ENCODE measurements at places on chromosomes 5 and 9.
A peak's percentile ranks its signal among the peaks of the same experiment; 100 is the strongest.

- DNase-seq, result no peak
These were observed 28.7 kb upstream of the ADAMTS19 start for GRCh38 chr5:129431406-129431805.

DNA sequence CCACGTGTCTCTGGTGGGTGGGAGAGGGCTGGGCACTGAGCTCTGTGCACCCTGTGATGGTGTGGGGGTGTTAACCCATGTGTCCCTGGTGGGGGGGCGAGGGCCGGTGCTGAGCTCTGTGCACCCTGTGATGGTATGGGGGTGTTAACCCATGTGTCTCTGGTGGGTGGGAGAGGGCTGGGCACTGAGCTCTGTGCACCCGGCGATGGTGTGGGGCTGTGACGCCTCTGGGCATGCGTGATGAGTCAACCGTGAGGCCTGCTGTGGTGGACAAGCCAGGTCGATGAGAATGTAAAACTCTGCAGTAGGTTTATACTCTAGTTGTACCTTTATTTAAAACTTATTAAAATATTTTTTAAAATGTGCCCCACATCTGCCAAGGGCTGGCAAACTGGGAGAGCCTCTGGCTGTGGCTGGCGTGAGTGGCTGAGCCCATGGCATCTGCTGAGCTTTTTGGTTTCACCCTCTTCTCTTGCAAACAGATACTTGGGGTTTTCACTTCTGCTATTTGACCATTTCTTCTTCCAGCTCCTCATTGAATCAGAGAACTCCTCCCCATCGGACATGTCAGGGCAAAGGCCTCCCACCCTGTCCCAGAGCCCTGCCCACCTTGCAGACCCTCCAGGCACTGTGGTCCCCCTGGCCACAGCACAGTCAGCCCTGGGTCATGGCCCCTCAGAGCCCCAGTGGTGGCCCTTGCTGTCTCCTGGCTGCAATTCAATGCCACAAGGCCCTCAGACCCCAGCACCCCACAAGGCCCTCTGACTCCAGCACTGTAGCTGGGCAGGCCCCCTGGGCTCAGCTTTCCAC is 18.5 kb upstream of the EXOC3 start:
- peak; percentile 50 for DNase-seq

GRCh38 chr5:141623611-141624010 is 4.8 kb upstream of the DIAPH1 start:
- no peak for DNase-seq

DNA sequence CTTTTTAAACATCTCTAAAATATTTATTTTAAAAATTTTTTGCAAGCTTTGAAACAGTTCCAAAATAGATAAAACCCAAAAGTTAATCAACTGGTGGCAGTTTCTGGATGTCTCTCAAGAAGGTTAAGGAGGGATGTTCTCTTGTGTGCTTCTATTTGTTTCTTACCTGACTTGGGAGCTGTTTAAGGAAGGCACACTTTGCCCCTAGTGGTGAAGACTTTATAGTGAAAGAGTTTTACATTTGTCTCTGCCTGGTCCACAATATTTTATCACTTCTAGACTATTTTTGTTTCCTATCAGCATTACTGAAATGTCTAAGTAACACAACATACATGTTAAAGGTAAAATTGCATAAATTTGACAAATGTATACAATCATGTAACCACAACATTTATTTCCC is 552.8 kb downstream of the SEMA5A start:
- DNase-seq, result no peak

GRCh38 chr5:102790748-102791147 is 35.6 kb downstream of the PAM start:
- no peak for DNase-seq

- peak; percentile 18 for DNase-seq
These were observed 699 bp downstream of the AKNA start for GRCh38 chr9:114386886-114387679.

DNA sequence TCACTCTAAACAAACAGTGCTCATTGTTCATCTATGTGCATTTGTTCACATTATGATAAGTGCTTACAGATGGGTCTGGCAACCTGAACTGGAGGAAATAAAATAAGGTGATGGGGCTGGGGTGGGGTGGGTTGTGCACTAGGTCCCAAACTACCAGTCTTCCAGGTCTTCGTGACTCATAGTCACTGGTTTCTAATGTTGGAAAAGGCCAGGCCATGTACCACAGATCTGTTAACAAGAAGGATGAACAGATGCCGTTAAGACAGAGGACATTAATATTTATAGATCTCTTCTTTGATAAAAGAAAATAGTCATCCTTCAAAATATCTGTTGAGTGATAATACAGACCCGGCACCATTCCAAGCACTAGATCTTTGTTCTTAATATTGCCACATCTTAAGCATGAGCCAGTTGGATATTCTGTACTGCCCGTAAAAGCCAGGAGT is 71.4 kb upstream of the STARD4 start:
- DNase-seq, result peak; percentile 20

GRCh38 chr5:171272996-171273970 is 35.8 kb upstream of the TLX3 start:
- DNase-seq, result peak; percentile 17

DNA sequence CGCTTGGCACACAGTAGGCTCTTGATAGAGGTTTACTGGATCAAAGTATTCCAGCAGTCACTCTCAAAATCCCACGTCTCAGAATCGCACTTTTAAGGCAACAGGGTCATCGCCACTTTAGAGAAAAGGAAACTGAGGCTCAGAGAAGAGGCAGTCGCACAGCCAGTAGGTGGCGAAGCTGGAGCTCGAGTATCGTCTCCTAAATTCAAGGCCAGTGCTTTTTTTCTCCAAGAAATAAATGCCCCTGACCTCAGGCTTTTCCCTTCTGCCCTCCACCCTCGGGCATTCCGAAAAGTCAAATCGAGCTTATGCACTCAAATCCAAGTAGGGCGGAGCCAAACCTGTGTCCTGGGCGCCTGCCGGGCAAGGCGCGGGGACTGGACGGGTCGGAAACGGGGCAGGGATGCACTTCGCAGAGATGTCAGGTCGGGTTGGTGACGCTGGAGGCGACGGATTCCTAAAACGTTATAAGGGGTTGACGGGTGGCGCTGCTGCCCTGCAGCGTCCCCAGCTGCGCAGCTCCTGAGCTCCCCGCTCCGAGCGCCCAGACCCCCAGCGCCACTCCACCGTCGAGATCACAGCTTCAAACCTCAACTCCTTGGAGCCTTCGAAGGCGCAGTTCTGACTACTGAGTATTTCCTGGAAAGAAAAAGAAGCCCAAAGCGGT is 4.7 kb upstream of the FOXB2 start:
- no peak for DNase-seq

GRCh38 chr9:4168526-4168925 is 131.3 kb downstream of the GLIS3 start:
- peak; percentile 21 for DNase-seq

DNA sequence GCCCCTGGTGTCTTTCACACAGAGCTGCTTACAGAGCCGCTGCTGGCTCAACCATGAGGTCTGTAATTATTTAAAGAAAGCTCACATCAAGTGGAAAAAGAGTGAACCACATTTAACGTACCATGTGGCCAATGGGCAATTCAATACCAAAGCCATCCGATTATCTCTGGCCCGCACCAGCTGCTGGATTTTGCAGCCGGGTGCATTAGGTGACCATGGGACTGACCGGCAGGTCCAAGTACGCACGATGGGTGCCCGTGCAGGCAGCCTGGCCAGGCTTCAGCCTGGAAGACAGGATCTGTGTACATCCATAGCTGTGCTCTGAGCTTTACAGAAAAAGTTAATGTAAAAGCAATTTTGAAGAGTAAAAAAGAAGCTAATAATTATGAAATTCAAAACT is 20.5 kb downstream of the PPARGC1B start:
- DNase-seq, result no peak

DNA sequence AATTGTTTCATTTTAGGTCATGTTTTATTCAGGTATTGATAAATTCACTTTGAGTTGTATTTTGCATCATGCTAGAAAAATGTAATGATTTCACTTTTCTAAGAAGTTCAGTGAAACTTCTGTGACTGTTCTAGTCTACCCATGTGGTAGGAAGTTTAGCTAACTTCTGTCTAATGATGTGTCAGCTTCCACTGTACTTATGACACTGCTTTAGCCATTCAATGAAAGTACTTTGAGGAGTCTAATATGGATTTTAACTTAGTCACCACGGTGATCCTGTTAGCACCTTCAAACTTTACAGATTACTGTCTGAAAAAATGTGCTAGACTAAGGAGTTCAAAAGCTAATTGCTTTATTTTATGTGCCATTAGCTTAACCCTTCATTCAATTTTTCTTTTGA is 1510.5 kb upstream of the CDH9 start:
- DNase-seq, result peak; percentile 10

- no peak for DNase-seq
These were observed 44.7 kb upstream of the LCP2 start for GRCh38 chr5:170342153-170342725.

- DNase-seq, result no peak
These were observed 20.5 kb upstream of the CSF1R start for GRCh38 chr5:150106674-150107426.

DNA sequence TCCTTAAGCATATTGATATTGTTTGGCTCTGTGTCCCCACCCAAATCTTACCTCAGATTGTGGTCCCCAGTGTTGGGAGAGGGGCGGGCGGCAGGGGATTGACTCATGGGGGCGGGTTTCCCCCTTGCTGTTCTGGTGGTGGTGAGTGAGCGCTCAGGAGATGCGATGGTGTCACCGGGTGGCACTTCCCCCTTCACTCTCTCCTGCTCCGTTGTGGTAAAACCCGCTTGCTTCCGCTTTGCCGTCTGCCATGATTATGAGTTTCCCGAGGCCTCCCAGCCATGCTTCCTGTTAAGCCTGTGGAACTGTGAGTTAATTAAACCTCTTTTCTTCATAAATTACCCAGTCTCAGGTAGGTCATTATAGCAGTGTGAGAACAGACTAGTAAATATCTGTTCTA is 229.1 kb downstream of the IRX2 start:
- DNase-seq, result no peak

DNA sequence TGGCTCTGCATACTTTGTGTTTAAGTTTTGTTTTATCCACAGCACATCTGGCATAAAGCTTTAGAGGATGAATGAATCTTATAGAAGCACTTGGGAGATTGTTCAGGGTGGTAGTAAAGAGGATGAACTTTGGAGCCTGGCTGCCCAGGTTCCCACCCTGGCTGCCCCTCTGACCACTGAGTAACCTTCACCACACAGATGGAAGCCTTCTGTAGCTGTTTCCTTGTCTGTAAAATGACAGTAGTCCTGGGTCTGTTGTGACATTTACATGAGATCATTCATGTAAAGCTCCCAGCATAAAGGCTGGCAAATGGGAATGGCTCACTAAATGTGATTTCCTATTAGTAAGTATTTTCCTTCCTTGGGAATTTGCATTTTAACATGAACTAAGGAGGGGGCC is 85.7 kb upstream of the FAM169A start:
- no peak for DNase-seq

DNA sequence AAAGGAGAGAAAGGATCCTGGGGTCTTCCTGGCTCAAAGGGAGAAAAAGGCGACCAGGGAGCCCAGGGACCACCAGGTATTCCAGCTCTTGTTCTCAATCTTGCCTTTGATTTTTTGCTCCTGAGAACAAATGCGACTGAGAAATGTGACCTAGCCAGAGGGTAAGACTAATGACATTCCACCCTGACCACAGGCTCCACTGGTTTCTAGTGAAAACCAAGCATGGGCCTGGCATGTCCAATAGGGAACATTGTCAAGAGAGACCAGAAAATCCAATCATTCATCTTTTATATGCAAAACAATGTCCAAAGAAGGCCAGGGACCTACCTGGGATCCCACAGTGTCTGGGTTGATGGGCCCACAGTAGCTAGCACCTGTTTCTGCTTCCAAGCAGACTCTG is 50.3 kb upstream of the TGFBR1 start:
- peak; percentile 60 for DNase-seq

- DNase-seq, result no peak
These were observed 41.2 kb downstream of the DBH start for GRCh38 chr9:133677126-133678010.

DNA sequence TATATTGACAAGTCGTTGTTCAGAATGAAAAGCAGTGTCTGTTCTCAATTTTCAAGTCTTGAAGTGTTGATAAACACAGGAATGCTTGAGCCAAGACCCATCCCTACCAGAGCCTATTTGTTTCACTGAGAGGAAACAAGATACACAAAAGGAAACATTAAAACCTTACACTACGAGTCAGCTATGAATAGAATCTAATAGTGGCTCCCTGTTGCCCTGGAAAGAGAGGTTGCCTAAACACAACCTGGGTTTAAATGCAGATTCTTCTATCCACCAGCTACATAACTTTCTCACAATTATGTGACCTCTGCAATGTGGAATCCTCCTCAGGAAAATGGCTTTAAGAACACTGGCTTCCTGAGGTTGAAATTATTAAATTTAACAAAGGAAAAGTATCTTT is 29.1 kb upstream of the BNC2 start:
- DNase-seq, result no peak

GRCh38 chr9:82037126-82037525 is 48.6 kb downstream of the SPATA31D1 start:
- DNase-seq, result no peak

DNA sequence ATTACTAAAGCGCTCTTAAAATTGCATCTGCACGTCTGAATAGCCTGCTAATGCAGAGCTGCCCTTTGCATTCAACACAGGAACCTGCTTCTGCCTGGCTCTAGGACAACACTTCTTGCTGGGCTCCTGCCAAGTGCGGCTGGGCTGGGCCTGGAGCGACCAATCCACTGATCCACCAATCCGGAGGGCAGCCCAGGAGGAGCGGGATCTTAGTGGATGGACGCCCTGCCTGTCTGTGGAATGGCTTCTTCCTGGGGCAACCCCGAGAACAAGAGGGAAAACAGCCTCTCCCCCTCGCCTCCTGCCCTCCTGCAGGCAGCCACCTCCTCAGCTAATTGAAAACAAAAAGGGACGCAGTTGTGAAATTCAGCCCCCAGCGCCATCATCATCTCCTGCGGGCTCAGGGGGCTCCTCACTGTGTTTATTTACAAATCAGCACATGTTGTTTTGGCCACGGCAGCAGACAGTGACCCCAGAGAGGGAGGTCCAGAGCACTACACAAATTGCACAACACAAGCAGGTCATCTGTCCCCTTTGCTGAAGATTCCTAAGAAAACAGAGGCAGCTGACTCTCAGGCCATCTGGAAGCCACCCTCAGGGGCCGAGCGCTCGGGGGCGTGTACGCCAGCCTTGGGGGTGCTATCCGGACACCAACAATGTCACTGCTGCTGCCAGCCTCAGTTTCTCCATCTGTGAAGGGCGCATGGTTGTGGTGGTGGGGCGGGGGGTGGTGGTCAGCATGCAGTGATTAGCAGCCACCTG is 57.3 kb downstream of the GADD45G start:
- peak; percentile 93 for DNase-seq

GRCh38 chr9:3762076-3762475 is 236.3 kb upstream of the RFX3 start:
- no peak for DNase-seq

GRCh38 chr5:136159457-136159856 is 26.8 kb downstream of the SMAD5 start:
- DNase-seq, result peak; percentile 61

- no peak for DNase-seq
These were observed 195.6 kb downstream of the SPOCK1 start for GRCh38 chr5:137303509-137303908.

- peak; percentile 9 for DNase-seq
These were observed 32.4 kb downstream of the C9 start for GRCh38 chr5:39331861-39332381.

GRCh38 chr5:56550227-56550626 is 265.1 kb upstream of the MAP3K1 start:
- DNase-seq, result no peak
